ENCODE measurements at places on chromosomes 1 and 21. TPM values are rescaled to one million over a fixed set of nuclear protein-coding genes. Genes with fewer than 3 reads are reported as not detected.

- DNase-seq = no peak
Measured at GRCh38 chr1:1351511-1352427, 2.6 kb upstream of the DVL1 start.

RAVER2 gene
- total RNA-seq = 5.3 TPM

GBP7 gene
- not detected for total RNA-seq

- peak; percentile 42 for DNase-seq
Measured at GRCh38 chr1:53658489-53659230, 80.3 kb downstream of the GLIS1 start.

DNA sequence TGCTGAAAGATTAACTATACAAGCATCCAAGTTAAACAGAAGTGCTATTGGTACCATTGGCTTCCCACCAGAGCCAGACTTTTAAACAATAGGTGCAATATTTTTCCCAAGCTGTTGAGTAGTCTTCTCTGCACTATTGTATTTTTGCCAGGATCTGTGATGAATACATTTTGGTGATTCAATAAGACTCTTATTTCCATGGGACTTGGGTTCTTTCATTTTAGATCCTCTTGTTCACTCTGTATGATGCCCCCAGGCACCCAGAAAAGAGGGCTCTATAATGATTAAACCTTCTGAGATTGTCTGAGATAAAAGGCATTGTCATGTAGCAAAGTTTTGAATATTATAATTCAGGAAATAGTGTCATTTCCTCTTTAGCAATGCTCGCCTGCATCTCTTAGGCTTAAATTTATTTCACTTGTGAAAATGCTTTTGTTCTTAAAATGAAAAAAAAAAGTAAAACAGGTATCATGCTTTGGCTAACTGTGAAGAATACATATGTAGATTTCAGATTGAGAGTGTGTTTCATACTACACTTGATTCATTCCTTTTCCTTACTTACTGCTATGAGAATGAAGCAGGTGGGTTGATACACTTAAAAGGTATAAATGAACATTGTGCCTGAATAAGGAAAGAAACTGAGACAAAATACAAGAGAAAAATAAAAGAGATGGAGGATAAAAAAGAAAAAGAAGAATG, 275.0 kb downstream of the HMCN1 start:
- peak; percentile 30 for DNase-seq

C8B gene
- not detected for total RNA-seq

DNA sequence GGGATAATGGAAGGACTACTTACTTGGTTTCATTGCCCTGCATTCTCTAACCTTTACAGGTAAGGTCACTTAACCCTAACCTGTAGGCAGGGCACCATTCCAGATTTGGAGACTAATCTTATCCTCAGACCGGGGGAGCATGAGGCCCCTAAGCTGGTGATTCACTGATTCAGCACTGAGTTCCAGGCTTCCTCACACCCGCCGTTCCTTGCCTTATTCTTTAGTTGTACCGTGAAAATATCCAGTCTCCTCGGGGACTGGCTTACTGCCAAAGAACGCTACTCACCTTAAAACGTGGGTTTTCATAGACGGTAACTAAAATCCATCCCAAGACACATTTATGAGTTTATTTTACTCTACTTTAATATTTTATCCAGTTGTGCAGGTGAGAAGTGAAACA, 44.3 kb upstream of the COL24A1 start:
- no peak for DNase-seq

DNA sequence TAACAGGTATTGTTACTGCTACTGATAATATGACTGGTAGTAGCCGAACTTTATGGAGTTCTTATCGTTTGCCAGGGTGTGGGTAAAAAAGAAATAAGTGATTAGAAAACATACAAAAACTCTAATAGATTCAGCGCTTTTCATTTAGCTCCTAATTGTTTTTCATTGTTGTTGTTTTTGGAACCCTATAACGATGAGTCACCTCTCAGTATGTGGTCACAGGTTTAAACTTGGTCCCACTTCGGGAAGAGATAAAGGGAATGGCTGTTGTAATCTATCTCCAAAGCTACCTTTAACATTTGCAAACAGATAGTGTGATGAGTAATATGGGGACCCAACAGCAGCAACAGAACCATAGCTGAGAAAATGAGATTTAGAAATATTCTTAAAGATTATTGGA, 62.7 kb upstream of the BCL10 start:
- DNase-seq = peak; percentile 79

AMY2A gene
- total RNA-seq = not detected

- DNase-seq = no peak
Measured at GRCh38 chr1:16180291-16180824, 24.5 kb upstream of the EPHA2 start.

GRCh38 chr1:41833519-41834000, 85.2 kb downstream of the HIVEP3 start:
- DNase-seq = no peak

DNA sequence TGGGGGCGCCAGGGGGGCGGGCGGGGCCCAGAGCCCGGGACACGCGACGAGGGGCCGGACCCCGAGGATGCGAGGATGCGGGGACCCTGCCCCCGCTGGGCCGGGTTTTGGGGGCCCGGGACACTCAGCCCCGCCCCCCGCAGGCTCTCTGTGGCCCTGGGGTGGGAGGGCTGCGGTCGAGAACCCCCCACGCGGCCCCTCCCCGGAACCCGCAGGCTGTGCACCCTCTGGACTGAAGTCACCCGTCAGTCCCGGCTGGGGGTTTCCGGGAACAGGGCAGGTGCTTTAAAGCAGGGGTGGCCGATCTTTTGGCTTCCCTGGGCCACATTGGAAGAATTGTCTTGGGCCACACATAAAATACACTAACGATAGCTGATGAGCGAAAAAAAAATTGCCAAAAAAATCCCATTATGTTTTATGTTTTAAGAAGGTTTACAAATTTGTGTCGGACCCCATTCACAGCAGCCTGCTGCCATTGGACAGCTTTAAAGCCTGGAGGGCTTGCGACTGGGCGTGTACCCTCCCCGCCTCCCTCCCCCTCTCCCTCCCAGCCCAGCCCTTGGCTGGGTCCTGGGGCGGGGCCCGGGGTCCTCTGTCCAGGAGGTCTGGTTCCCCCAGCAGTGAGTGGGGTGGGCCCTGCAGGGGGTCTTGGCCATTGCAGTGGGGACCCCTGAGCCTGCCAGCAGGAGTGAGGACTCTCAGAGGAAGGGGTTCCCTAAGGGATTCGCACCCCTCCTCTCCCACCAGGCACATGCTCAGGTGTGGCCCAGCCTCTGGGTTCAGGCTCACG, 21.6 kb upstream of the C1orf159 start:
- no peak for DNase-seq

GRCh38 chr1:236808564-236809130, 13.6 kb downstream of the MTR start:
- no peak for DNase-seq

- DNase-seq = no peak
Measured at GRCh38 chr1:91693557-91693956, 192.4 kb downstream of the TGFBR3 start.

TSPAN1 gene
- total RNA-seq = 49.4 TPM

DNA sequence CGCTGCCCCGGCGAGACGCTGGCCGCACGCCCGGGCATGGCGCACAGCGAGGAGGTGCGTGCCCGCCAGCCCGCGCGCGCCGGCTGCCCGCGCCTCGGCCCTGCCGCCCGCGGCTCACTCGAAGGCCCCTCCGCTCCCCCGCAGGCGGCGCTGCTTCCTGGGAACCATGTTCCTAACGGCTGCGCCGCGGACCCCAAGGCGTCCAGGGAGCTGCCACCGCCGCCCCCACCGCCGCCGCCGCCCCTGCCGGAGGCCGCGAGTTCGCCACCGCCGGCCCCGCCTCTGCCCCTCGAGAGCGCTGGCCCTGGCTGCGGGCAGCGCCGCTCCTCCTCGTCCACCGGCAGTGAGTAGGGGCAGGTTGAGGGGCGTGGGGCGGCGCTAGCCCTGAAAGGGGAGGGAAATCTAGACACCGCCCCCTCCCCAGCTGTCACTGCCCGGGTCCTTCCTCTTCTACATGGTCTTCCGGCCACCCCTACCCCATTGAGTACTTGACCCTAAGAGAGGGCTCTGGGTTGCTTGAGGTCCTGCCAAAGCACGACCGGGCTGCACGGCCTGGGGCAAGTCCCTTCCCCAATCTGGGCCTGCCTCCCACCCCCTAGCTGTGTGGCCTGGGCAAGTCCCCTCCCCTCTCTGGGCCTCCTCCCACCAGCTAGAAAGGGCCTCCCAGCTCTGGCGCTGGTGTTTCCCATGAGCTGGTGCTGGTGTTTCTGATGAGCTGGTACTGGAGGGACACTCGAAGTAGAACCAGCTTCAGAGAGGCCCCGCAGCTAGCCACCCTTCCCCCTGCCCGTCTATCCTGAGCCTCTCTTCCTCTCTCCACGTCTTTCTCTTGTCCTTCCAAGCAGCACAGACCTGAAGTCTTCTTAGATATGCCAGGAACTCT, 17.0 kb downstream of the TNFRSF25 start:
- DNase-seq = no peak

GRCh38 chr1:101033017-101033416, 7.4 kb upstream of the DPH5 start:
- DNase-seq = no peak

GRCh38 chr1:173362543-173362942, 114.6 kb upstream of the PRDX6 start:
- DNase-seq = no peak

GRCh38 chr1:168320800-168321450, 40.2 kb downstream of the TBX19 start:
- DNase-seq = peak; percentile 92

OR2W3 gene
- not detected for total RNA-seq

DNA sequence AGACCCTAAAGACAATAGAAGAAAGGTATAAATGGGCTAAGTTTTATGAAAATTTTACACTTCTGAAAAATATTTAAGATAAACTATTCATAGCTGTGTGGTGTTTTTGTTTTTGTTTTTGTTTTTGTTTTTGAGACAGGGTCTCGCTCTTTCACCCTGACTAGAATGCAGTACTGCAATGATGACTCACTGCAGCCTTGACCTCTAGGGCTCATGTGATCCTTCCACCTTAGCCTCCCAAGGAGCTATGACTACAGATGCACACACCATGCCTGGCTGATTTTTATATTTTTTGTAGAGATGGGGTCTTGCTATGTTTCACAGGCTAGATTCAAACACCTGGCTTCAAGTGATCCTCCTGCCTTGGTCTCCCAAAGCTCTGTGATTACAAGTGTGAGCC, 66.6 kb downstream of the PUM1 start:
- no peak for DNase-seq

CLIC6 gene
- not detected for total RNA-seq

GRCh38 chr1:181038399-181038873, 4.7 kb downstream of the MR1 start:
- DNase-seq = peak; percentile 79

CXADR gene
- 43.5 TPM for total RNA-seq

Measured in bronchial epithelial cell (primary cell).